Fibroblast of lung (primary cell): ENCODE measurements at places on chromosomes 7 and 10. TPM values are rescaled to one million over a fixed set of nuclear protein-coding genes. Genes with fewer than 3 reads are reported as not detected.

Gene PRSS1
- not detected in 2 replicates for polyA plus RNA-seq

Gene VIPR2
- not detected in 2 replicates for polyA plus RNA-seq

Gene NUTM2B
- 0.15 and 0.33 TPM in 2 replicates for polyA plus RNA-seq

Gene PKD2L1
- polyA plus RNA-seq: not detected in 2 replicates

Gene IPMK
- 2.5 and 3.6 TPM in 2 replicates for polyA plus RNA-seq

Gene GDF10
- polyA plus RNA-seq: 6.2 and 16.2 TPM in 2 replicates

Gene GNG11
- polyA plus RNA-seq: 23.1 and 46.1 TPM in 2 replicates

DNA sequence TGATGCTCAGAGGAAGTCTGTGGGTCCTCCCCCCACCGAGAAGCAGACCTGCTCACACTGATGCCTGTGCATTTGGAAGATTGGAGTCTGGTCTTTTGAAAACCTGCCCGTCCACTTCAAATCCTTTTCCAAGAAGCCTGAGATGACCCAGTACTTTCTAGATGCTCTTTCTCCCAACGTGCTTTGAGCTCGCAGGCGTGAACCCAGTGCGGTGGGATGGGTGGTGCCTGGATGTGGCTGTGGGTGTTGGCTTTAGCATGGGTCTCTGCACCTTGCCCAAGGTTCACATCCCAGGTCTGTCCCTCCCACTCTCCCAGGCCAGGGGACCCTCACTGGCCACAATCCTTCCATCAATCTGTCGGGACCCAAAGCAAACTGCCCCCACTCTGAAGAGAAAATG, 170.2 kb downstream of the ADARB2 start:
- no peaks in the 10 kb centered on the region for H3K4me1 ChIP-seq
- H3K4me3 ChIP-seq: no peak overlapping the region
- H3K36me3 ChIP-seq: no peaks in the 10 kb centered on the region
- no peaks in the 10 kb centered on the region for H3K27me3 ChIP-seq
- H3K27ac ChIP-seq: no peak overlapping the region

- H3K4me3 ChIP-seq: no peak overlapping the region
- H3K27ac ChIP-seq: no peak overlapping the region
- H3K4me1 ChIP-seq: no peaks in the 10 kb centered on the region
- DNase-seq: no peak
Measured at GRCh38 chr10:13000431-13000830, 1.1 kb downstream of the CCDC3 start.

DNA sequence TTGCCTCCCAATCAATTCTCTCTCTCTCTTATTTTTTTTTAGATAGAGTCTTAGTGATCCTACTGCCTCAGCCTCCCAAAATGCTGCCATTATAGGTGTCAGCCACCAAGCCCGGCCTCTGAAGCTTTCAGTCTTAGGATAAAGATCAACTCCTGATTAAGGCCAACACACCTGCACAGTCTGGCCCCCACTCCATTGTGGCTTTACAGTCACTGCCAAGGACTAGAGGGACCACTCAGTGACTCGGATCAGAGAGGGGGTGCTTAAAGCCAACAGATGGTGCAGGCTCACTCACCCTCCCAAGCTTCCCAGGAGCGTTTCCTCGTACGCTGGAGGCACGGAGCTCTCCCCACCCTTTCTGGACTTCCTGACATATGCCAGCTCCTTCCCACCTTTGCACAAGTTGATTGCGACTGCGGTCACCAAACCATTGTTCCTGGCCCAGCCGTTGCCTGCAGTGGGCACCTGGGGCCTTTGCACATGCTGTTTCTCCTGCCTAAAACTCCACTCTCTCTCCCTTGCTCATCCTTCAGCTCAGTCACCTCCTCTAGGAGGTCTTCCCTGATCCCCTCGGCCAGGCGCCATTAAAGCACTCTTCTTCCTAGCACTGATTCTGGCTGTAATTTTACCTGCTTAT, 1.7 kb upstream of the CDH23 start:
- H3K36me3 ChIP-seq: no peaks in the 10 kb centered on the region
- H3K4me1 ChIP-seq: no peaks in the 10 kb centered on the region
- H3K27me3 ChIP-seq: peaks cover 51% of the 10 kb centered on the region
- no peak overlapping the region for H3K27ac ChIP-seq
- no peak for DNase-seq

DNA sequence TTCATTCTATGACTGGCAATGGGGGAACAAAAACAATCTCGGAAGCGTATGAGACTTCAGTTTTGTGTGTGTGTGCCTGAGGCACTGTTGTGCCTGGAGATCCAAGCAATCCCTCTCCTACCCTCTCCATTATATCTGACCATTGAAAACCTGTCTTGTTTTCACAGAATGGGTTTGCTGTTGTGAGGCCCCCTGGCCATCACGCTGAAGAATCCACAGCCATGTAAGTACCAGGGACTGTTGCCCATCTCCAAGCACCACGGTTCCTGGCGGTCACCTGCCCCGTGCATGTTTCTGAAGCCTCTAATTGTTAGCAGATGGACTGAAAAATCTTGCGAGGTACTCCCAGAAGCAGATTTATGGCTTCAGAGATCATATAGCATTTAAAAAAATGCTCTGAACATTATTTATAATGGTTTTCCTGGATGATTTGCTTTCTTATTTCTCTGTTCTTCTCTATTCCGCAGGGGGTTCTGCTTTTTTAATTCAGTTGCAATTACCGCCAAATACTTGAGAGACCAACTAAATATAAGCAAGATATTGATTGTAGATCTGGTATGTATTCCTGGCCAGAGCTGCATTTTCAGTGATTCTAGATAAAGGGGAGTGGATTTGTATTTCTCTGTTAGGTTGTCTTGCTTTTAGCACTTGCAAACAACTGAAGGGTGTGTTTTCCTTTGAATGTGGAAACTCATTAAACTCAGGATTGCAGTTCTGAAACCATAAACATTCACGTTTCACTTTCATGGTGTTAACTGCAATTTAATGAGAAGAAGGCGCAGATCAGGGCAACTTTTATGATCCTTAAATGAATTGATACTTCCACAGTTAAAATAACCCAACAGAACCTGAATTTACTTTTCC, 288.2 kb downstream of the TWIST1 start:
- no peaks in the 10 kb centered on the region for H3K4me1 ChIP-seq
- no peak overlapping the region for H3K4me3 ChIP-seq
- H3K27ac ChIP-seq: no peak overlapping the region
- H3K27me3 ChIP-seq: no peaks in the 10 kb centered on the region
- DNase-seq: no peak

DNA sequence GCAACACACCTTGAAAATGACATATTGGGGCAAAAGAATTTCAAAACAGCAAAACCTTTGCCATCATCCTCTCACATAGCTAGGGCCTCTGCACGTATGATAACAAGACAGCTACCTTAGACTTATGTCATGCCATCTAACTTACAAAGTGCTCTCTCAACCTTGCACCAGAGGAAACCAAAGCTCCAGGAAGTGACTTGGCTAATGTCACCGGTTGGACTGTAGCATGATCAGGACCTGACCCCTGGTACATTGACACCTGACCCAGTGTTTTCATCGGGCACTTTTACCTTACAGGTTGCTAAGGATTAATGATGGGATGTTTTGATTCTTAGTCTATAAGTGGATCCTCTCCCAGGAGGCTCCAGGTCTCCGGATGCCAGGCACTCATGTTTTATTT, 529.8 kb upstream of the GALNT17 start:
- no peak overlapping the region for H3K4me3 ChIP-seq
- no peaks in the 10 kb centered on the region for H3K27me3 ChIP-seq
- H3K36me3 ChIP-seq: no peaks in the 10 kb centered on the region
- H3K27ac ChIP-seq: no peak overlapping the region

DNA sequence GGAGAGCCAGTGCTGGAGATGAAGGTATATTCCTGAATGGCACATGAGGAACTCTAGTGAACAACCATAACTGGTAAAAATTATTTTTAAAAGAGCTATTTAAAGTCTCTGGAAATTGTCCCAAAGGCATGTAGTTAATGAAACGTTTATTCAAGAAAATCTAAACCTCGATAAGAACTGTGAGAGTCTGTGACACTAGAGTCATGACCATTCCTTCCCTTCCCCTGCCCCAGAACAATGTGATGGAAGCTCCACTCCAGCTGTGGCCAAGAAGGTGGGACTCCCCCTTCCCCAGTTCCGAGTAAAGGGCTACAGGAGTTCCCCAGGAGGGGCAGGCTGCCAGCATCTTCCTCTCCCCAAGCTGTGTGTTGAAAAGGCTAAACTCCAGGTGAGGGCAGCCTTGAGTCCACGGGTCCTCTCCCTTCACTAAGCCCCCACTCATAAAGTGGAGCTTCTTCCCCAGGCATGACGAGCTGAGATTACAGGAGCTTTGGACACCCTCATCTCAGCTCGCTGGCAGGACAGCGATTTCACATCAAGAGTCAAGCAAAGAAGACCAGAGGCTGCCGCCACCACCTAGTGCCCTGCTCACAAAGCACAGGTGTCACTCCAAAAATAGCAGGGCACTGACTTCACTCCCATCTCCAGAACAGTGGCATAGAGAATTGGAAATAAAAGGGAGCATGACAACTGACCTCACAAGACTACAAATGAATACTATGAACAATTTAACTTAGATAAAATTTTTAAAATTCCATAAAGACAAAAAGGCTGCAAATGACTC, 68.5 kb downstream of the NHLRC2 start:
- H3K27me3 ChIP-seq: no peaks in the 10 kb centered on the region
- no peak for DNase-seq
- H3K4me1 ChIP-seq: no peaks in the 10 kb centered on the region
- H3K36me3 ChIP-seq: no peaks in the 10 kb centered on the region
- no peak overlapping the region for H3K4me3 ChIP-seq
- H3K27ac ChIP-seq: no peak overlapping the region

DNA sequence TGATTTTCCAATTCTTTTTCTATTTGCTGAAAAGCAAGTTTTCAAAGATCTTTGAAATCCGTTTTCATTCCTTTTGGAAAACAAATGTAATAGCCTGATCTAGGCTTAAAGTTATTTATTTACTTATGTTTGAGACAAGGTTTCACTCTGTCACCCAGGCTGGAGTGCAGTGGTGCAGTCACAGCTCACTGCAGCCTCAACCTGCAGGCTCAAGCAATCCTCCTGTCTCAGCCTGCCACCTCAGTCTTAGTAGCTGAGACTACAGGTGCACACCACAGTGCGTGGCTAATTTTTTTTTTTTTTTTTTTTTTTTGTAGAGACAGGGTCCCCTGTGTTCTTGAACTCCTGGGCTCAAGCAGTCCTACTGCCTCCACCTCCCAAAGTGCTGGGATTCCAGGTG, 4.6 kb downstream of the ST7 start:
- H3K4me1 ChIP-seq: no peaks in the 10 kb centered on the region
- H3K27ac ChIP-seq: no peak overlapping the region
- H3K27me3 ChIP-seq: no peaks in the 10 kb centered on the region
- H3K36me3 ChIP-seq: no peaks in the 10 kb centered on the region
- H3K4me3 ChIP-seq: no peak overlapping the region
- DNase-seq: no peak

GRCh38 chr10:22308390-22308789, 7.8 kb upstream of the COMMD3 start:
- H3K27ac ChIP-seq: no peak overlapping the region
- no peak for DNase-seq
- H3K27me3 ChIP-seq: no peaks in the 10 kb centered on the region
- peaks cover 2% of the 10 kb centered on the region for H3K4me1 ChIP-seq

DNA sequence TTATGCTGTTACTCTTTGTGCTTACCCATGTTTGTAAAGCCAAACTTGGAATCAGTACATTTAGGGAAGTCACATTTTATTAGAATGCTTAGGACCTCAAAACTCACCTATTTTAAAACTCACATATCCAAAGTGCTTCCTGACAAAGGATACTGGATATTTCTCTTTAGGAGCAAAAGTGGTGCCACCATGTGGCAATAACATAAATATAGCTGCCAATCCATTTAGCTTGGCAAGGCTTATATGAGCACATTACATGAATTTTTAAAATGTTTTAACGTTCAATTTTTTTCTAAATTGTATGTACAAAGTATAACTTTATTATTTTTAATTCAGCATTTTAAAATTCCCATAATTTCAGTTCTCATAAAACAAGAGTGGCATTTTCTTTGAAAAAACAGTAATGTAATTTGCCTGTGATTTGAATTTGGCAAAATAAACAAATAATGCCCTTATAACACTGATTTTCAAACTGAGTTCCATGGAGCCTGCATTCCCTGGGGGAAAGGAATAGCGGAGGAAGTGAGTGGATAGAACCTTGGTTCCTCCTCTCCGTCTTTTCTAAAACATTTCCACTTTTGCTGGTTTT, 75.4 kb downstream of the HDAC9 start:
- H3K36me3 ChIP-seq: no peaks in the 10 kb centered on the region
- no peak overlapping the region for H3K27ac ChIP-seq
